ENCODE measurements at places on chromosomes 2 and 18. TPM values are rescaled to one million over a fixed set of nuclear protein-coding genes. Genes with fewer than 3 reads are reported as not detected.

GRCh38 chr2:160375037-160375436 lies 118.6 kb downstream of the RBMS1 start:
- no peaks in the 10 kb centered on the region for H3K27me3 ChIP-seq
- peak overlapping the region; percentile 5 for H3K4me3 ChIP-seq
- no peak for DNase-seq
- no peaks in the 10 kb centered on the region for H3K36me3 ChIP-seq

- H3K27ac ChIP-seq: no peak overlapping the region
- peaks cover 46% of the 10 kb centered on the region for H3K36me3 ChIP-seq
- H3K4me3 ChIP-seq: no peak overlapping the region
- peaks cover 23% of the 10 kb centered on the region for H3K4me1 ChIP-seq
- peak; percentile 51 for DNase-seq
Observed at GRCh38 chr18:79934311-79935097, 16.9 kb downstream of the SLC66A2 start.

- no peak overlapping the region for H3K4me3 ChIP-seq
- no peaks in the 10 kb centered on the region for H3K27me3 ChIP-seq
Observed at GRCh38 chr2:205324355-205324754, 357.9 kb upstream of the NRP2 start.

- H3K27ac ChIP-seq: no peak overlapping the region
- H3K27me3 ChIP-seq: no peaks in the 10 kb centered on the region
- no peak overlapping the region for H3K4me3 ChIP-seq
- no peak for DNase-seq
Observed at GRCh38 chr2:29213888-29214291, 98.7 kb downstream of the CLIP4 start.

DNA sequence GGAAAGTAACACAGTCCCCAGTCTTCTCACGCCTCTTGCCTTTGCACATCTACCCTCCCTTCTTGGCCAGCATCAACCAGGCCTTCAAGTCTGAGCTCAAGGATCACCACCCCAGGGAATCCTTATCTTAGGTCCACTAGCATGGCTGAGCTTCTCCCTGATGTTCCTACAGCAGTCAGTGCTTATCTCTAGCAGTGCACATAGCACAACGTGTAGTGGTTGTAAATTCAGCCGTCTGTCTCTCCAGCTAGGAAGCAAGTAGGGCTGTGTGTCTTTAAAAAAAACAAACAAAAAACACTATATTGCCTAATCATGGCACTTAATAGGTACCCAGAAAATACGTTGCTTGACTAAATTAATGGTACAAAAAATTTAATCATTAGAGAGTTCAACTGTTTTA lies 29.2 kb downstream of the KCNG3 start:
- peaks cover 5% of the 10 kb centered on the region for H3K27me3 ChIP-seq
- no peak for DNase-seq
- no peaks in the 10 kb centered on the region for H3K4me1 ChIP-seq
- H3K36me3 ChIP-seq: peaks cover 2% of the 10 kb centered on the region
- H3K27ac ChIP-seq: no peak overlapping the region
- no peak overlapping the region for H3K4me3 ChIP-seq

- H3K27ac ChIP-seq: no peak overlapping the region
- no peak overlapping the region for H3K4me3 ChIP-seq
Observed at GRCh38 chr2:134433979-134434378, 180.1 kb downstream of the MGAT5 start.

DNA sequence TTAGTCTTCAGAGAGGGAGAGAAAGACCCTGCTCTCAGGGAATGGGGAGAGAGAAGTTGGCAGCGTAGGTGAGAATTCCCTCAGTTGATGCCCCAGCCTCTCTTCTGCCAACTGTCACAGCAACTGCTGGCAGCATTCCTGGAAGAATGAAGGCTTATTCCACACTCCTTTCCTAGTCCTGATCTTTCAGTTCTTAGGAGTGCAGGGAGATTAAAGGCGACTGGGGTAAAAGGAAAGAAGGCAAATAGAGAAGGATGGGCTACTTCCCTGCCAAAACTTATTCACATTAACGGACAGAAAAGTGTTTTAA lies 65.9 kb upstream of the ACAA2 start:
- no peaks in the 10 kb centered on the region for H3K36me3 ChIP-seq
- peaks cover 24% of the 10 kb centered on the region for H3K27me3 ChIP-seq
- H3K4me1 ChIP-seq: peaks cover 4% of the 10 kb centered on the region

The STARD6 gene
- total RNA-seq: not detected

The TRIM54 gene
- total RNA-seq: not detected

Data from chondrocyte (in vitro differentiated cells).